ENCODE measurements at places on chromosomes 5 and 9.

DNA sequence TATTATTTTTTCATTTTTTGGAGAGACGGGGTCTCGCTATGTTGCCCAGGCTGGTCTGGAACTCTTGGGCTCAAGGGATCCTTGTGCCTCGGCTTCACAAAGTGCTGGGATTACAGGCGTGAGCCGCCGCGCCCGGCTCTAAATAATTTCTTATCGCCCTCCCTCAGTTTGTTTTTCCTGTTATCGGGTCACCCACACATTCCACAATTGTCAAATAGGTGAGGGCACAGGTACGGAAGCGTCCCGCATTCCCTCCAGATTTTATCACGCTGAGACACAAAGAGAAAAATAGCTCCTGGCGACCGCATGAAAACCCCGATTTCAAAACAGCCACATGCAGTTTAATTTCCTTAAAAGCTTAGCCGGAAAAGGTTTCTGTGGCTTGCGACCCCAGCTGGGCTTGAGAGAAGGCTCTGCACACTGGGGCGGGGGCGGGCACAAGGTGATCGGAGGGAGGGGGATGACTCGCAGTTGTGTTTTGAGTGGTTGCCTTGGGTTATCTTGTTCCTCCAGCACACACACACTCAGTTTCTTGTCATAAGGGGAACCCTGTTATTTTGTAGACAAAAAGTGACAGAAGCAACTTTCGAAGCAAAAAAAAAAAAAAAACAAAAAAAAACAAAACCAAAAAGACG lies 717 bp upstream of the IQGAP2 start:
- DNase-seq, result peak; percentile 84

GRCh38 chr5:57700072-57700471 lies 217.5 kb upstream of the ACTBL2 start:
- no peak for DNase-seq

DNA sequence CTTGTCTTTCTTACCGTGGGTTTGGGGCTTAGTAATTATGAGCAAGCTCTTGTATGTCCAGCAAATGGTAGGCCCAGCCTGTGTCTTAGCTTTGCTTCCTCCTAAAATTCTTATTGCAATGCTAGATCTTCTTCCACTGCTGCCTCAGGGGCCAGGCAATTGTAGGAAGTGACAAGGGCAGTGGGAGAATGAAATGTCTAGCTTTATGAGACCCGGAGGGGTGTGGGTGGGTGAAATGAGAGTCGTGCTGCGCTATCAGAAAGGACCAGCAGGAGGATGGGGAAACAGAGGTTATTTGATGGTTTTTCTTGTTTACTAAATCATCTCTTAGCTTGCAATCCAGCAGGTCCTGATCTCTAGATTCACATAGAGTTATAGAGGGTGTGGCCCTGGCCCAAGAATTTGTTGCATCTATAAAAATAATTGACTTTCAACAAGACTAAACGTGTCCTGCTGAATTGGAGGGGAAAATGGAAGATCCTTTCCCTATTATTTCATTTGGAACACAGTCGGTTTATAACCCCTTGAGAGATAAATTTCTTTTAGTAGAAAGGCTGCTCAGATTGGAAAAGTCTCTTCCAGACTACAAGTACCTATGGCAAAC lies 43.7 kb downstream of the ZNF366 start:
- DNase-seq, result no peak

GRCh38 chr9:34546834-34547827 lies 24.3 kb upstream of the ENHO start:
- DNase-seq, result no peak

DNA sequence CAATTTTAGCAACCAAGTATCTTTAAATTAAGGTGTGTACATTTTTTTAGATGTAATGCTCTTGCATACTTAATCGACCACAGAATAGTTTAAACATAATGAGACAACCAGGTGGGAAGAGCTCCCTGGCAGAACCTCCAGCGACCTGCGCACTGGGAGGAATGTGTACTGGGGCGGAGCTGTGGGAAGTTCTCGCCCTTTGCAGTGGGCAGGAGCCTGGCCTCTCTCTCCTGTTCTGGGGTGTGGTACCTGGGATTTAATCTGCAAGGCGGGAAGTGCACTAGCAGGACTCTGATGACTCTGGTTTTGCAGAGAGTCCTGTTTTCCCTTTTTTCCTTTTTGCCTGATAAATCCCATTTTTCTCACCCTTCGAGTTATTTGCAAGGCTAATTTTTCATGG lies 150.7 kb downstream of the SLC28A3 start:
- no peak for DNase-seq

GRCh38 chr9:88680041-88680440 lies 145.1 kb downstream of the NXNL2 start:
- no peak for DNase-seq

DNA sequence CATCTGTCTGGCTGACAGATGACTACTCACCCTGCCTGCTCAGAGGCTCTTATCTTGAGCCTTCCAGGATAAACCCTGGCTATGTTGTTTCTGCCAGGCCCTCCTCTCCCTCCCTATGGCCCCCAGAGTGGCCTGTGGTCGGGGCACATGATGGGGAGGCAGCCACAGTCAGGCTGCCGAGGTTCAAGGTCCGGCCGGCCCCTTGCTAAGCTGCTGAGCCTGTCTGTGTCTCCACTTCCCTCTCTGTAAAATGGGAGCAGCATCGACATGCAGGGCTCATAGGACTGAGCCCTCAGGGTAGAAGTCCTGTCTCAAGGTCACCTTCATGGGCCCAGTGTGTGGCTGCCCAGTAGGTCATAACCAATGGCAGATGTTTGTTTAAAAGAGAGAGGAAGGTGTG lies 28.5 kb downstream of the WNK2 start:
- DNase-seq, result no peak

- DNase-seq, result no peak
Observed at GRCh38 chr9:98888801-98889421, 54.8 kb upstream of the COL15A1 start.

DNA sequence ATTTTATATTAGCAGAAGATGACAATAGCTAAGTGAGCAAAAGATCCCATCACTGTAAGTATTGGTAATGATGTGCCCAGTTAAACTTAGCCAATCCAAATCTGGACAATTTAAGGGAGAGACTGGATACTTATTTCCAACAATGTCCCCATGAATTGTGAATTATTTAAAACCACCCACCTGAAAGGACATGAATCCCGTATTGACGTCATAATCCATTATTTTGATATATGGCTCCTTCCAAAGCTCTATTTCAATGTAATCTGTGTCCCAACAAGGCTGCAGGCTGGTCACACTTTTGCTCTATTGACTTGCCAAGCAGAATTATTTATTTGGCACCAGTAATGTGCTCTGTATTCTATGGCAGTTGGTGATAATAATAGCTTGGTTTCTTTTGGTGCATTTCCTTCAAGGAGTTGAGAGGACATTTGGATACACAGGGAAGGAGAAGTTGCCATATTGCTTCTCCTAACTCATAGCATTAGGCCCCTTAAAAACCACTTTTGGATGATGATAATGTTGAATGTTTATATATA lies 157.2 kb downstream of the NMUR2 start:
- DNase-seq, result no peak

- no peak for DNase-seq
Observed at GRCh38 chr9:126830827-126831226, 26.0 kb downstream of the ZBTB43 start.

GRCh38 chr9:76302543-76302942 lies 91.7 kb downstream of the RFK start:
- no peak for DNase-seq

DNA sequence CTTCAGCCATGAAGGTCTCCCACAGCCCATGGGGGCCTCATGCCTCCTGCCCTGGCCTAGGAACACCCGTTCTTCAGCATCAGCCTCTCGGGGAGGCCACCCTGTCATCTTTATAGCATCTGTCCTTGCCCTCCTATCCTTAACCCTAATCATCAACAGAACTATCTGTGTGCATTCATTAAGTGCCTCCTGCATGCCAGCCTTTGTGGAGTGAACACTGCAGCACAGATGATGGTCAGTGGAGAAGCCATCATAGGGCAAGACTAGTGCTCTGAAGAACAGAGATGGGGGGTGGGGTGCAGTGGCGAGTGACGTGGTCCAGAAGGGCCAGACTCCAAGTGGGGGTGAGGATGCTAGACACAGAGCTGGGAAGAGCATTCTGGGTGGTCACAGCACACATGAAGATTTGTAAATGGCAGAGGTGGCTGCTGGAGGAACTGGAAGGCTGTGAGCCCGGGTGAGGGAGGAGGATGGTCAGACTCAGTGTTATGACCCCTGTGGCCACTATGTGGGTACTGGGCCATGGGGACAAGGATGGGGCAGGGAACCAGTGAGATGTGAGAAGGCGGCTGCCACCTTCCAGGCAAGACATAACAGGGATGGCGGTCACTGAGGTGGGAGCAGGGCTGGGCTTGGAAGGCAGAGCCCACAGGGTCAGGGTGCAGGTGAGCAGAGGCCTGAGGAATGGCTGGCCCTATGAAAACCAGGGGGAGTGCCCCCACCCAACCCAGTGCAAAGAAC lies 3.6 kb upstream of the CARD19 start:
- DNase-seq, result no peak

DNA sequence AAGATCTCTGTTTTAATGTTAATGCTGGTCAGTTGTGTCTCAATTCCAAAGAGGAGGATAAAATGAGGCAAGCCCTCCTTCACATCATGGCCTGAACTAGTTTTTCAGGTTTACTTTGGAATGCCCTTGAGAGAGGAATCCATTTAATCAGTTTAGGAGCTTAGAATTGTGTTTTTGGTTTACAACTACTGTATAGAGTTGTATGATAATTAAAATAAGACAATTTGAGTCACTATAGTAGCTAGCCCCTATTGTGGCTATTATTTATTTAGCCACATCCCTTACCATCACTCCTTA lies 107.8 kb upstream of the PRLR start:
- DNase-seq, result no peak

GRCh38 chr5:22354956-22355355 lies 498.2 kb downstream of the CDH12 start:
- DNase-seq, result no peak

DNA sequence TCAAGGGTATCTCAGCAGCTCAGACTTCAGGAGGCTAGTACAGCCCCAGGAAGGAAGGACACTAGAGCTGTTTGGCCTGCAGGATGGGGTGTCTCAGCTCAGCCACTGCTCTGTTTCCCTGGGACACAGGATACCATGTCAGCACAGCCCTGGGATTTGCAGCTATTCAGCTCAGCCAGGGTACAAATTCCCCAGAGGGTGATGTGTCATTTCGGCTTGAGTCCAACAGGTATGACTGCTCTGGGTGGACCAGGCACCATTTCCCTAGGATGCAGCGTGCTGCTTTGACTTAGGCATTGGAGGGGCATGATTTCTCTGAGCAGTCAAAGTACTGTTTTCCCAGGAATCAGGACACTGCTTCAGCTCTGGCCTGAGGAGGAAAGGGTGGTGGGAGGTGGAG lies 130.1 kb downstream of the ARSB start:
- no peak for DNase-seq

DNA sequence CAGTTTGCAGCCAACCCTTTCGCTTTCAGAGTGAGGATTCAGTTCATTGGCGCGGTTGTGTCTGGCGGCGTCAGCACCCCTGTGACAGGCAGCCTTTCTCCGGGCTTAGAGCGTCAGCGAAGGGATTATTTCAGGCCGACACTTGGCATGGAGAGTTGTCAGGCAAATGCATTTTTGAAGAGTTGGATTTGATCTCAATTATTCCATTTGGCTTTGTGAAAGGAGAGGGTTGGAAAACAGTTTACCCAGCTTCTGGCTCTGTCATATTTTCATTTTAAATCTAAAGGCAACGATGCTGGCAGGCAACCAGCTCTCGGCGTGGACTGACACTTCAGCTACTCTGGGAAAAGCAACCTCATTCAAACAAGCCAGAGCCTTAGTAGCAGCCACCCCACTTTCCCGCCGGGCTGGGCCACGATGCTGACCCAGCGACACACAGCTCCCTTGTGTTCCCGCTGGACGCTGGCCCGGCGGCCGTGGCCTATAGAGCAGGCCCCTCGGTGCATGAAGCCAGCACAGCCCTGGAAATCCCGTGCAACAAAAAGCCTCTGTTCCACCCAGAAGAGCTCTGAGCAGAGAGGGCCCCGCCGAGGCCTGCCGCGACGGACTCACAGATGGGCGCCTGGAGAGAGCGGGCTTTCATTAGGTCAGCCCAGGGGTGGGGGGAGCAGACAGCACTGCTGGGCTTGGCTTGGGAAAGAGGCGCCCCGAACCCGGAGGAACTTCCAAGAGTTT lies 28.9 kb upstream of the LPCAT1 start:
- DNase-seq, result no peak

DNA sequence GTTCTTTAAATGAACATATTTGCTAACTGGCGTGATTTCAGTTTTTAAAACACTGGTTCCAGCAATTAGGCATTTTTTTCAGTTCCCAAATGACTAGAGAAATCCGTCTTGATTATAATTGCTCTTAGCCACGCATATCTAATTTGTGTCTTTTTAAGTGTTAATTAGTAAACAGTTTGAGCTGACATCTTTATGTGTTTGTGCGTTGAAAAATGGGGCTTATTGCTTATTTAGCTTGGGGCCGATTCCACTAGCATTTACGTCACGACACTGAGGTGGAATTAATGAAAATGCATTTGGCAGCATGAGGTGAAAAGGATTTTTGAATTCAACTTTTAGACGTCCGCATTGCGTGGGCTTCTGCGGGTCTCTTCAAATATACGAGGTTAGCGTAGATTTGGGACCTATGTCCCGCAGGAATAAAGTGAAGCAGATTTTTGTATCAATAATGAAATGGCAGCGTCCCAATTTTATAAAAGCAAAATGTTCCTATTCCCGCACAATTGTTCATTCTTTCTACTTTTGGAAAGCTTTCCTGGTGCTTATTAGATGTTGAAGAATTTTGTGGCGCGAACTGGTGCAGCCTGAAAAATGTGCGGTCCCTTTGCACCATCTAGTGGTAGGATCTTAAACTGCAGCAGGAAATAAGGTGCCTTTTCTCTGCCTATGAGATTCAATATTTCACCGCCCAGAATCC lies 122.7 kb upstream of the LMX1B start:
- DNase-seq, result no peak

DNA sequence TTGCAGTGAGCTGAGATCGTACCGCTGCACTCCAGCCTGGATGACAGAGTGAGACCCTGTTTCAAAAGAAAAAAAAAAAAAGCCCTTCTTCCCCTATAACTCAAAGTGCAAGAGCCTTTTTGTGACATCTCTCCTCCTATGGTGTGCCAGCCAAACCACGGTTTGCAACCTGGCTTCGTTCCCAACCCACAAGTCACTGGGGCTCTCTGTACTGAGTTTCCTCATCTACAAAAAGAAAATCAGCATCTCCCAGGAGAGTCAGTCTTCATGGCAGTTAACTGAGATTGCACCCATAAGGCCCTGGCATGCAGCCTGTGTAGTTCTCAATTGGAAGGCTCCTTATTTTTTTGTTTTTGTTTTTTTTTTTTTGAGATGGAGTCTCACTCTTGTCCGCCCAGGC lies 14.8 kb downstream of the ODF2 start:
- no peak for DNase-seq

DNA sequence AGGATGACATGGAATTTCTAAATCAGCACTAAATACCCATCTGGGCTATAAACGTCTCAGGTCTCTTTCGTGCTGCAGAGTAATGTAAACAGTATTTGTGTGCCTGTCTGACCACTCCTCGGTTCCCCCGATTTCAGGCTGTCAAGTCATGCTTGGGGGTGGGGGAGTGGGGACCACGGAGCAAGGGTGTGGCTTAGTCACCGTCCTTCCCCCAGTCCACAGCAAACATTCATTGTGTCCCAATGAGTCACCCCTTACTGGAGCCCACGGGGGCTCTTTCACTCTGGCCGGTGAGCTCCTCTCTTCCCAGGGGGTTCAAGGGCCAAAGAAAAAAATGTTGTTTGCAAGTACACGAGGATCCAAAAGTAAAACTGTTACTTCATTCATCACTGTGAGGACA lies 72.4 kb upstream of the ICE1 start:
- no peak for DNase-seq
